ENCODE measurements at places on chromosomes 7 and 10.
A peak's percentile ranks its signal among the peaks of the same experiment; 100 is the strongest.

DNA sequence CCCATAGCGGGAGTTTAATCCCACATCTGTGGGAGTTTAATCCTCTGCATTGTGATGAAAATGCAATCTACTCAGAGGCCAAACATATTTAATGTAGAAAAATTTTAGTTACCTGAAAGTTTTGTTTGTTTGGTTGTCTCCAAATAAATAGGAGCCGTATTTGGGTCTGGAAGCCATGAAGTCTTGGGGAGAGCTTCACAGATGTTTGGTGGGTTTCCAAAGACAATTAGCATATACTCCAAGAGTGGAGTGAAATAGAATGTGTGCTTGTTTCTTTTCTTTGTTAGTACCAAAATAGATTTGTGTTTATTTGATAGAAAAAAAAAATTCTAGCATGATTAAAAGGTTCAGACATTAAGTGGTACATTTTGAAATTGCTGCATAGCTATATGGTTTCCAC, 50.9 kb downstream of the ANK3 start:
- DNase-seq: no peak

DNA sequence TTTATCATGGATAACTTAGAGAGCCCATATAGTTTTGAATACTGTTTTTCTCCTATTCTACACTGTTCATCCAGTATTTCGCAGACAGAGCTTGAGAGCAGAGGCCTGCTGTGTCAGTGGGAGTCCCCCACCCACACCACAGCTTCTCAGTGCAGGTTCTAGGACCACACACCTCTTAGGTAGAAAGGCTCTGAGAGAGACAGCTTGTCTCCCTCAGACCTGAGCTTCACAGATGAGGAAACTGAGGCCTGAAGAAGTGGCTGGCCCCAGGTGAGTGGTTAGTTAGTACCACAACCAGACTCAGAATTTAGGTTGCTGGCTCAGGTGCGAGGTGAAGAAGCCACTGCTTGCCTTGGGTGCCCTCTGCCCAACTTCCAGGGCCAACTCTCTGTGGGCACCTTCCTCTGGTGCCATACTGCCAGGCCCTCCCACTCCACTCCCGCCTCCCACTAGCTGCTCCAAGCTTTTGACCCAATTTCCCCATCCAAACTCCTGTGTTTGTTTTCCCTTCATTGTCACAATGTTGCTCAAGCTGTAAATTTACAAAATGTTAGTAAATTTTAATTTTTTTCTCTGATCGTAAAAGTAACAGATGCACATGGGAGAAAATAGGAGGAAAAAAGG, 7.6 kb upstream of the HILPDA start:
- no peak for DNase-seq

GRCh38 chr10:24850727-24851296, 101.6 kb downstream of the PRTFDC1 start:
- DNase-seq: no peak

DNA sequence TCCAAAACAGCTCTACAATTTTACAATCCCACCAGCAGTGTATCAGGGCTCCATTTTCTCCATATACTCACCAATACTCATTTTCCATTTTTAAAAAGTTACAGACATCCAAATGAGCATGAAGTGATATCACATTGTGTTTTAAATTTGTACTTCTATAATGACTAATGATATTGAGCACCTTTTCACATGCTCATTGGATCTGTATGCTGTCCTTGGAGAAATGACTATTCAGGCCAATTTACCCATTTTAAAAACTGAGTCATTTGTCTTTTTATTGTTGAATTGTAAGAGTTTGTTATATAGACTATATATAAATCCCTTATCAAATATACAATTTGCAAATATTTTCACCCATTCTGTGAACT, 162.0 kb downstream of the MAGI2 start:
- DNase-seq: no peak

- DNase-seq: no peak
These were observed 41.3 kb upstream of the CAMK1D start for GRCh38 chr10:12308057-12308456.

DNA sequence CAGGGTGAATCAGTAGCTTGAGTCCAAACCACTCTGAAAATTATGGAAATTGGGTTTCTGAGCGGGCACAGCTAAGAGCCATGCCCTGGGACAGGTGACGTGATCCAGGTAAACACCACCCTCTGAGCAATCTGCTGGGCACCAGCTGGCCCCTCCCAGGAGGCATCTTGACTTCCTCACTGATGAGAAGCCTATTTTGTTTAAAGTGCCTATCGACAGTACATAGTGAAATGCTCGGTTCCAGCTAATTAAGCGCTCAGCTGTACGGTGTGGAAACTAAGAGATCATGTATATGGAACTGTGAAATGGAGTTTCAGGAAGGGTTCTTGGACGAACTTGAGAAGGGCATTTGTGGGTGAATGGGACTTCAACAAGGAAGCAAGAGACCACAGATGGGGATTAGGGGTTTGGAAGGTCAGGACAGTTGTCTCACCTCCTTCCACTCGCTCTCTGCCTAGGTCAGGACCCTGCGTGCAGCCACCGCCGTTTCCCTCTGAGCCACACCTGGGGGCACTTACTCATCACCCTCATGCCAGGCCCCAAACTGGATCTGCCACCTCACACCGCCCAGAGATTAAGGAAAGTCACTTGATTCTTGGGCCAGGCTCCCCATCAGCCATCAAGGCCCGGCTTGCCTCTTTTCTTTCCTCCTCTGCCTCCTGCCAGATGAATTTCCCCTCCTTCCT, 3.2 kb downstream of the ITPRIP start:
- DNase-seq: no peak

- no peak for DNase-seq
These were observed 882.6 kb downstream of the GRM8 start for GRCh38 chr7:126370038-126370668.

DNA sequence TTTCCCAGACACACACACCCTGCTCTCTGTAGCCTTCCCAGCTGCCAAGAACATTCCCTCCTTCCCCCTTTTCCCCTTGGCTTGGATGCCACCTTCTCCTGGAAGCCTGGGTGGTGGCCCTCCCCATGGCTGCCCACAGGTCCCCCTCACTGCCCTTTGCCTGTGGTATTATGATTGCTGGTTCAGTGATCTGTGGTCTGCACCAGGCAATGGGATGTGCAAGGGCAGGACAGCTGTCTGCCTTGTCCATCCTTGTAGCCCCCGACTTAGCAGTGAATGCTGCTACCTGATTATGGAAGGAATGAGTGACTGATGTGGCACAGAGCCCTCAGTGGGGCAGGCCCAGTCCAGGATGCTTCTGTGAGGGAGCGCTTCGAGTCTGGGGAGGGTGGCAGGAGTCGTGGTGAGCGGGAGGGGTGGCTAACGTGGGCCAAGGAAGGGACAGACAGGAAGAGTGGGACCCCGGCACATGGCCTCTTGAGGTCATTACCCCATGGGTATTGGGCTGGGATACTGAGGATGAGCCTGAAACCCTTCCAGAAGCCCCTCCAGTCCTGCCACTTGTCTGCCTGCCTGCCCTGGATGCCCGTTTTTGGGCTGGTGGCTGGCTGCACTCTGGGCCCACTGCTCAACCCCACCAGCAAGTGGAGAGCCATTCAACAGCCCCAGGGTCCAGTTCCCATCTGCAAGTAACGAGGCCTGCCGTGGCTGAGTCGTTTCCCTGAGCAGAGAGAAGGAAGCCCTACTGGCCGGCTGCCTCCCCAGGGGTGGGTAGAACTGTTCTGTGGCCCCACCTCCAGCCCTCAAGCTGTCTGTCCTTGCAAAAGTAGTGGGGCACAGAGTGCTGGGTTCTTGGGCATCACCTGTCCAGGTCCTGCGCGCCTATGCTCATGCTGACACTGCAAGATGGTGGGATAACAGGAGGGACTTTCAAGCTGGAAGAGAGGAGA, 8.8 kb downstream of the CHST3 start:
- DNase-seq: no peak

- DNase-seq: no peak
These were observed 57.8 kb downstream of the TBXAS1 start for GRCh38 chr7:139886899-139887298.

DNA sequence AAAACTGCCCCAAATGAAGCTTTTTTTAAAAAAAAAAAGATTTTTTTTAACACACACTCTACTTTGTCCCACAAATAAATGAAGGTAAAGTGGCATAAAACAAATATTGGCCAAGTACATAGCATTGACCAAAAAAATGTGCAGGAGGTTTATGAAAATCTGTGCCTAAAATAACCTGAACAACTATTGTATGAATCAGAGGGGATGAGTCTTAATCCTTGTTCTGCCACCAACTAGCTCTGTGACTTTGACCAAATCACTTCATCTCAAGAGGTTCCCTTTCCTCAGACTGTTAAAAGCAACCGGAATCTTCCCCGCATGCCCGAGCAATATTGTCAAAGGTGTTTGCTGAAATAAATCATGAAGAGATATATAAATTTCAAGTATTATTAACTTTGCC, 150.4 kb upstream of the NEBL start:
- DNase-seq: no peak

- DNase-seq: peak; percentile 22
These were observed 170.3 kb downstream of the PAXIP1 start for GRCh38 chr7:154832557-154833138.

- no peak for DNase-seq
These were observed 79.2 kb downstream of the NRF1 start for GRCh38 chr7:129690701-129691100.

DNA sequence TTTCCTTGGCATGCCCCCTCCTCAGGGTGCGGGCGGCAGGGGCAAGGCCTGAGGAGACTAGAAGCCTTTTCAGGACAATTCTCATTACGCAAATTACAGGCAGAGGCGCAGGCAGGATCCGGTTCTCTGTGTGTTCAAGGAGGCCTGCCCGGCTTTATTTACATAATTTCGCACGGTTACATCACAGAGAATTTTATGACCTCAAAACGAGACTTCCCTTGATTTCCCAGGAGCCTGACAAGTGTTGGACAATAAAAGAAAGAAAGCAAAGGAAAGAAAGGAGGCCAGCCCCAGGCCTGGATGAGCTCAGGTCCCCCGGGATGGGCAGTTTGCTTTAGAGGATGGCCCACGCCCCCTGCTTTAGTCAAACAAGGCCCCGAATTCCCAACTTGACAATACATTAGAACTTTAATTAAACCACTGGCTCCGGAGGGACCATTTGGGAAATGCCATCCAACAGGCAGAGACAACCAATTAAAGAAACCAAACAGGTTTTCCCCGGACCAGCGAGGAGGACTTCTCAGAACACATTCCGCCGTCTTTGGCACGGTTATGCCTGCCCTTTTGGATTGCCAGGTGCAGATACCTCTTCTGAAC, 2.9 kb downstream of the MNX1 start:
- DNase-seq: no peak

- no peak for DNase-seq
These were observed 180.0 kb upstream of the ADCY1 start for GRCh38 chr7:45394117-45394708.

DNA sequence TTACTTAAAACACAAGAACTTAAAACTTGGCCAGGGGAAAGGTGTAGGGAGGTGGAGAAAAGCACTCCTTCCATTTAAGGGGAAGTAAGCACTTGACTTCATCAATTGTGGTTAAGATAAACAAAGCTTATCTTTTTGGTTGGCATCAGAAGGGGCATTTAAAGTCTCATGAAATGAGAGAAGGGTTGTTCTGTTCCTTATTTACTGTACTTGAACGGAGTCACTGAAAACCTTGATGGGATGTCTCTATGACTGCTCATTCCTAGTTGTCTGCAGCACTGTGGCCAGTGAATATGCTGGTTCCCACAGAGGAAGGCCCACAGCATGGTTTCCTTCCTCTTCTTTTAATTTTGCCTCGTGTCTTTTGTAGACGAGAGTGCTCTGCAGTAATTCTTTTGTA, 229.3 kb downstream of the AUTS2 start:
- no peak for DNase-seq

GRCh38 chr7:102875700-102876295, 37.0 kb upstream of the LRRC17 start:
- DNase-seq: no peak

- no peak for DNase-seq
These were observed 47.7 kb downstream of the LRRN3 start for GRCh38 chr7:111138586-111138985.

All from caudate nucleus (tissue), 63 donors.